ENCODE measurements at places on chromosomes 16 and 17.

GRCh38 chr17:61337290-61337689 lies 62.4 kb upstream of the TBX2 start:
- no peak for DNase-seq

GRCh38 chr17:81991684-81992305 lies 14.4 kb downstream of the ASPSCR1 start:
- DNase-seq: no peak

- no peak for DNase-seq
These were observed 87.0 kb upstream of the RPRML start for GRCh38 chr17:47066095-47066494.

DNA sequence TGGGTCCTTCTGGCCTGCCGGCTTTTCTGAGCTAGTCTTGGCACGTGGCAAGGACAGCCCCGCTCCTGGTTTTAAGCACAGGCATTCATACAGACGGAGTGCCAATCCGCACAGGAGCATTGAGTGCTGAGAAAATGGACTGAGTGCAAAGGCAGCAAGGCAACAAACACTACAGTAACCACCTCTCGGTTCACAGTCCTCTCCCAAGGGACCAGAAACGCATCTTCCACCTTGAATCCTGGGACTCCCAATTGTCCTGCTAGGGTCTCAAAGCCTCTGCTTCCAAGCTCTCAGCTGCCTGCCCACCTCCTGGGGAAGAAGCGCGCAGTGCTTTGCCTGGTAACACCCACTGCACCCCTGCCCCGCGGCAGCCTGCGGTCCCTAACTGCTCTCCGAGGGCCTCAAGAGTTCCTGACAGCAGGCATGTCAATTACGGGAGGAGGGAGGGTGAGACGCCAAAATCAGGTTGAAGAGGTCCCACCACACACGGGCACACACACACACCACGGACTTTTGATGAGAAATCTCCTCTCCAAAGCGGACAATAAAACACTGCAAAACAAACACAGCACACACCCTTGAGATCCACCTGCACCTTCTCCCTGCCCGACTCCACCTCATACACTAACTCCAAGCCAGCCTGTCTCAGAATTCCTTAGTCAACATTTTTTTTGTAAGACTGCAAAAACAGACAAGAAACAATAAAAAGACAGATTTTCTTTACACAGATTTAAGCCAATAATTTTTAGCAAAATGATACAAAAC lies 15.0 kb downstream of the SLC16A3 start:
- no peak for DNase-seq

DNA sequence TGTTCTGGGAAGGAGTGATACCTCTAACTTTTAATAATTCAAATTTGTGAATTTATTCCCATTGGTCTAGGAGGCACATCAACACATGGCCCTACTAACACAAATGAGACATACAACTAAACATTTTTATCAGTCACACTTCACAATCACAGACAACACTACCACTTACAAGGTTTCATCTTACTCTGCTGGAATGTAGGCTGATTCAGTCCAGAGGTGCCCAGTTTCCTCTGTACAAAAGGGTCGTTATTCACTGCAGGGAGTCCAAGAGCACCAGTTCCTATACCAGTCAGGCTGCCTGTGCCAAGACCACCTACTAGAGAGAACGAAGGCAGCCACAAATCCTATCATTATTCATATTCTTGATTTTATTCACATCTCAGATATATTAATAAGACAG lies 41.4 kb downstream of the SETD6 start:
- DNase-seq: no peak

DNA sequence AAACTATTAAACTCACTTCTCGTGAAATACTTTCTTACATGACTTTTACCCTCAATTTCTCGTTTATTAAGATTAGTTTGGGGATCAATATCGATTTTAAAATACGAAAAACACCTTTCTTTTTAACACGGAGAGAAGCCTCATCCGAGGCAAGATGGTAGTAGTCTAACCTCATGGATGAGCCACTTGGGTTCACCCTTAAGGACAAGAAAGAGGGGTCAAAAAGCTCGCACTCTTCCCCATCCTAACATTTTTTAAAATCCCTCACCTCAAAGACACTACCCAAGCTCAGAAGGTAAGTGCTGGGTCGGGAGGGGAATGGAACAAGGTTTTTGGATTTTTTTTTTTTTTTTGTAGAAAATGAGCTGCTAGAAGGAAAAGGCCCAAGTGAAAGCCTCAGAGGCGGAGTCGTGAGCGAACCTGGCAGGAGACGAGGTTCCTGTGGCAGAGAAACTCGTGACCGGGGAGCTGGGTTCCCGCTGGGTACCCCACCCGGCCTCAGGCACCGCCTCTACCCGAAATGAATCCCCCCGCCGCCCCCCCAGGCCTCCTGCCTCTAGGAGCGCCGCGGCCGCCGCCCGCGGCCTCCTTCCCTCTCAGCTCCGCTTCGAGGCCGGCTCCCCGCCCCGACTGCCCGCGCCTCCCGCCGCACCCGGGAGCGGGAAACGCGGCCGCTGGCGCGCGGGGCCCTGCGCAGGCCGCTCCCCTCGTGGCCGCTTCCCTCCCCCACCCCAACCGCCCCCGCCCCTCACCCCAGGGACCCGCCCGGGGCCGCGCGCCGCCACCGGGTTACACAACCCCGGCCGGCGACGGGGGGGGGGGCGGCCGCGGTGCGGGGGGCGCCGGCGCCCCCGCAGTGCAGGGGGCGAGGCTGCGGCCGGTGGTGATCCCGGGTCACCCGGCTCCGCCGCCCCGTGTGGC lies 1.6 kb downstream of the NUFIP2 start:
- DNase-seq: no peak

DNA sequence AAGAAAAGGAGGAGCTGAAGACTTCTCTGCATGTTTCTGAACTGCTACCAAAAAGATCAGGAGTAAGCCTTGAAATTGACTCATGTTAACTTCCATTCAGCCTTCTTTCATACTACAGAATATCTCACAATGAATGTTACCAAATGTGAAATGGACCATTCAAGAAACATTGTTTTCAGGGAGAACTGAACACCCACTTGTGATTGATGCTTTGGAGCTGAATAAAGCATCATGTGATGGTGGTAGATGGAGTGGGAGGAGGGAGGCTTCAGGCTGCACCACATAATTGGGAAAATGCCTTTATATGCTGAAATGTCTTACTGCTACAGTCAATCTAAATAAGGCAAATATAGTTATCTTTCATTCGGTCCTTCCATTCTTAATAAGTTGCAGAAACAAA lies 127.8 kb downstream of the CDH8 start:
- DNase-seq: no peak

DNA sequence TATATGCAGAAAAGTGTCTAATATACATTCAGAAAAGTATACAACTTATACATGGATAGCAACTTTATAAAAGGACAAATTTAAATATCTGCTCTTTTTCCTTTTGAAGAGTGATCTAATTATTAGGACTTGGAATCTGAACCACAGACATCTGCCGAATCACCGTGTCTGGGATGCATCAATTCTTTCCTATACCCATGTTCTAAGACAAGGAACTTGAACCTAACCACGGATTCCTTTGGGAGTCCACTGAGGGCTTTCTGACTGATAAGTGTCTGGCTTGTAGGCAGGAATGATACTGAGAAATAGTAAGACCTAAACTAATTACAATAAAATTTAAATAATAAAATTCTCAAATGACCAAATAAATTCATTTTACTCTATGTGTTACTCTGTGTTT lies 54.2 kb downstream of the NDEL1 start:
- DNase-seq: no peak

DNA sequence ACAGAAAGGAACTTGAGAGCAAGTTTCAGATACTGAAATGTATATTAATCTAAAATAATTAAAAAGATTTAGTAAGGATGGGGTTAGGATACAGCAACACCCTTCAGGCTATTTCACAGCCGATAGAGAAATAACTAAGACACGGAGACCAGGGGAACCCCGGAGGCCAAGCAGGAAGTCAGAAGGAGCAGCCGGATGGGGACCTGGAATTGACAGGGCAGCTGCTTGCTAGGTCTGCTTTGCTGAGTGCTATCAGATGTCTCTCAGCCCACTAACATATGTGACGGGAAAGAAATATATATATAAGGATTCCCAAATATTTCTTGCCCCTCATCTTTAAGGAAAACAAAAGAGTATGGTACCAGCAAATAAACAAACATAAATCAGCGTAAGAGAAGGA lies 154.1 kb upstream of the CDH5 start:
- no peak for DNase-seq

- DNase-seq: no peak
These were observed 19.6 kb upstream of the SLC5A11 start for GRCh38 chr16:24826096-24826690.

GRCh38 chr17:10112962-10113361 lies 85.4 kb downstream of the GAS7 start:
- no peak for DNase-seq

- DNase-seq: no peak
These were observed 1.5 kb downstream of the LRRC3C start for GRCh38 chr17:39928858-39929645.

- DNase-seq: no peak
These were observed 478.5 kb downstream of the GRIN2A start for GRCh38 chr16:9703731-9704130.

DNA sequence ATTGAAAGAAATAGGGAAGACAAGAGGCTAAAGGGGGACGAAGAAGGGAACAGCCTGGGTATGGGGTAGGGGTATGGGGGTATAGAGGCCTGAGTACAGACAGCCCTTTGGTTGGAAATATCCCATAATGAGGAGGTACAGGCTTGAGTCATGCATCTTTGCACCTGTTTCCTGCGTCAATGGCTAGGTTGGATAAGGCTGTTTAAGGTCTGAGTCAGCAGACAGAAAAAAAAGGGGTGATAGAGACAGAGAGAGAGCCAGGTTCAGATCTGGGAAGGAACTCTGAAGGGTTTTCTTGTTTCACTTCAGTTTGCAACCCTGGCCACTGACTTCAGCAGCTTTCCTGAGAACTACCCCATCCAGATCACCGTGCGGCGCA lies 8.5 kb downstream of the FNDC8 start:
- no peak for DNase-seq

DNA sequence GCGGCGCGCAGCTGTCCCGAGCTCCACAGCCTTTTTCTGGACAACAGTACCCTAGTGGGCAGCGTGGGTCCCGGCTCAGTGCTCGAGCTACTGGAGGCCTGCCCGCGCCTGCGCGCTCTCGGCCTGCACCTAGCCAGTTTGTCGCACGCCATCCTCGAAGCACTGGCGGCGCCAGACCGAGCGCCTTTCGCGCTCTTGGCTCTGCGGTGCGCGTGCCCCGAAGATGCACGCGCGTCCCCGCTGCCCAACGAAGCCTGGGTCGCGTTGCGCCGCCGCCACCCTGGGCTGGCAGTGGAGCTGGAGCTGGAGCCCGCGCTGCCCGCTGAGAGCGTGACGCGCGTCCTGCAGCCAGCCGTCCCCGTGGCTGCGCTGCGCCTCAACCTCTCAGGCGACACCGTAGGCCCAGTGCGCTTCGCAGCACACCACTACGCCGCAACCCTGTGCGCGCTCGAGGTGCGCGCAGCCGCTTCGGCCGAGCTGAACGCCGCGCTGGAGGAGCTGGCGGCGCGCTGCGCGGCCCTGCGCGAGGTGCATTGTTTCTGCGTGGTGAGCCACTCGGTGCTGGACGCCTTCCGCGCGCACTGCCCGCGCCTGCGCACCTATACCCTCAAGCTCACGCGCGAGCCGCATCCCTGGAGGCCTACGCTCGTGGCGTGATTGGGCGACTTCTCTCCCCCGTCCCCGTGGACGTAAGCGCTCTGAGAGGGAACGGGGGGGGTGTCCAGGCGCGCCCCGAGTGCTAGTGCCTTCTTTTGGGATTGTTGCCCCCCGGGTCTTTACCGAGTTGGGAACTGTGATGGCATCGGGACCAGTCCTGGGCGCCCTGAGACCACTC lies 1.2 kb upstream of the HSF4 start:
- no peak for DNase-seq

DNA sequence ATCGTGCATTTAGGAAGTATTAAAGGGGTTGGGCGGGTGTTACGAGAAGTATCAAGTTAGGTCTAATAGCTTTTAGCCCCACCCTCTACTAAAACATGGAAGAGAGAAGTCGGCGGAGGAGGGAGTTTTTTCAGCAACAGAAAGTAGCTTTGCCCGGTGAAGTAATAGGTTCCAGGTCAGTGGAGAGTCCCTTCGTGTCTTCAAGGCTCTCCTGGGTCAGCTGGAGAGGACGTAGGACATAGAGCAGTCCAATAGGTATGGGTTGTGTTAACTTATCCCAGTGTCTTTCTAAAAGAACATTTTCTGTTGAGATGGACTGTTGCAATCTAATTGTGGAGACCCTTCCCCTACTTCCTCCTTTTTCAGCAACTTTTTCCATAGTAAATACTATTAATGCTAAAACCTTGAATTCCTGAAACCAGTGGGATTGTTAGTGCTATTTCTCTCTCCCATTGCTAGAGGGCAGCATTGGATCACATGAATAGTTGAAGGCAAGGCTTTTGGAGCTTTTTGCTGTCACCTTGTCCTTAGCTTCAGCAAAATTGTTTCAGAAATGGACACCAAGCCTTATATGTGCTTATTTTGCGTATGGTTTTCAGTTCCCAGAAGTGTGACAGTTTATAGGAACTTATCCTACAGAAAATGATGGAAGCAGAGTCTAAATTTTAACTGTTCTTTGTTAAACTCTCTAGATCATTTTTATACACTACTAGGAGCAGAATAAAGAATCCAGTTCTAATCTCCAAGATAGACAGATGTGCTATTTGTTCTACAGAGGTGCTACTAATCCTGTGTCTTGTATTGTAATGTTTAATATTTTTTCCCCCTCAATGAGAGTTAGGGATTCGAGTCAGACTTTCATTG lies 38.4 kb downstream of the UTP18 start:
- DNase-seq: no peak

DNA sequence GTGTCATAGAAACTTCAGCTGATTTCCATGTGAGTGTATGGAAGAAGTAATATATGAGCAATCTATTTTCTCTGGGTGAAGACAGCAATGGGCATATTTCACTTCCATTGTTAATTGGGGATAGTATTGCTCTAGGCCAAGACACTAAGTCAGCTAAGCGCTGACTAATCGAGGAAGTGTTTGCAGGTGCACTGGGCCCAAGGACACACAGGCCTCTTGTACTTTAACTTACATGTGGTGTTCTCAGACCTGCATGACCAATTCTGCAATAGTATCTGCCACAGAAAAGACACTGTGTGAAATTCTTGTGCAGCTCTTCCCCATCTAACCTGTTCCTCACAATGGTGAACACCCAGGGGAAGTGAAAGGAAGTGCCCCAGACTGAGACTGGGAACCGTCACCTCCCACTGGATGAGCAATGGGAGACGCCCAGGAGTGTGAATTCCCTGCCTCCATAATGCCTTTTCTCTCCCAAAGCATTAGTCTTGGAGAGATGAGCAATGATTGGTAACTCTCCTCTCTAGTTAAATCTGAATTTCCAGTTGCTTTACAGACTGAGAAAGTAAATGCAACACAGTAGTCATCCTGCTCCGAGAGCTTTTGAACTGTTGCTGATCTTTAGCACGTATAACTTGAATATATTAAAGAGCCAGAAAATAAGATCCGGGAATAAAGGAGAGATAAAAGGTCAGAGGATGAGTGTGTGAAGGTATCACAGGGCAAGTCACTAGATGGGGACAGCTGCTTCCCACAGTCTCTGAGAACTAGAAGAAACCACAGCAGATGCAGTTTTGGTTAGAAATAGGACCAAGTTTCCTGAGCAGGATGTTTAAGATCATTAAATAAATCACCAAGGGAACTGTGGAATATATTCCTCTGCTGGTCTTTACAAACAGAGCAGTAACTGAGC lies 82.6 kb downstream of the CDK5R1 start:
- DNase-seq: no peak

GRCh38 chr16:64983963-64984362 lies 137.9 kb downstream of the CDH11 start:
- no peak for DNase-seq
